ENCODE measurements at places on chromosomes 1 and 21.

GRCh38 chr21:46051379-46051770, 46.5 kb upstream of the COL6A2 start:
- DNase-seq: no peak

- DNase-seq: no peak
Measured at GRCh38 chr1:246828818-246829217, 102.9 kb downstream of the AHCTF1 start.

- DNase-seq: no peak
Measured at GRCh38 chr1:222739929-222740328, 2.9 kb downstream of the FAM177B start.

DNA sequence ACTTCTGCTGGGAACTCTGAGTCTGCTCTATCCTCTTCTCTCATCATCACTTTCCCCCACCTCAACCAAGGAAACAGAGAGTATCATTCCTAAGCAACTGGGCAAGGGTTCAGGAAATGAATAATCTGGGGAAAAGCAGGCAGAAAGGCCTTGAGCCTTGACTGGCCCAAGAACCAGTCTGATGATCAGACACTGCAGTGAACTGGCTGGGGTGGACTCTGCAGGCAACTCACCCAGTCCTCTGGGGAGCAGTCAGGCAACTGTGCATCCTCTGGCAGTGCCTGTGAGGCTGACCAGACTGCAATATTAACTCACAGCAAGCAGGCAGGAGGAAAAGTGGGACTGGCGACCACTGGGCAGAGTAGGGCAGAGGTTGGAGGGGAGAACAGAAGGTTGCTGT, 991 bp downstream of the ANKRD35 start:
- DNase-seq: no peak

DNA sequence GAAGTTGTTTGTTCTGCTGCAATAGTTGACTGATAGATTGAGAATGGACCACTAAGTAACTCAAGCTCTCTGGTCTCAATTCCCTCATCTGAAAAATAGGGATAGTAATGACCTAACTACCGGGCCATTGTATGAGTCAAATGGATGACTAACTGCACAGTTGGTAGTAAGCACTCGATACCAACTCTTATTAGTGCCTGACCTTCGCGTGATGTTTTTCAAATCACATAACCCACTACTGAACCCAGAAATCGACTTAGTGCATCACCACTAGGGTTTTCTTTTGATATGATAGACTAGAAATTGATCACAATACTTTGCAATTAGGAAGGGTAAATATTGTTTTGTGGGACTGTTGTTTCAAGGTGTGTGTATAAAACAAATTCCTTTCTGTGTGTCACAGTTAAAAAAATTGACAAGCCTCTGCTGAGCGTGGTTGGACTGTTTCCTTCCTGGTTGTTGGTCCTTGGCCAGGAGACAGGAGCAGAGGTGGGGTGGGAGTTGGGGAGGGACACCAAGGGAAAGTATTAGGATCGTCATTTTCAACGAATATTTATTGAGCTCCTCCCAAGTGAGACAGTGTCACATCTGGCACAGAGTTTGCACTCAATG, 54.0 kb upstream of the LRP8 start:
- DNase-seq: no peak

DNA sequence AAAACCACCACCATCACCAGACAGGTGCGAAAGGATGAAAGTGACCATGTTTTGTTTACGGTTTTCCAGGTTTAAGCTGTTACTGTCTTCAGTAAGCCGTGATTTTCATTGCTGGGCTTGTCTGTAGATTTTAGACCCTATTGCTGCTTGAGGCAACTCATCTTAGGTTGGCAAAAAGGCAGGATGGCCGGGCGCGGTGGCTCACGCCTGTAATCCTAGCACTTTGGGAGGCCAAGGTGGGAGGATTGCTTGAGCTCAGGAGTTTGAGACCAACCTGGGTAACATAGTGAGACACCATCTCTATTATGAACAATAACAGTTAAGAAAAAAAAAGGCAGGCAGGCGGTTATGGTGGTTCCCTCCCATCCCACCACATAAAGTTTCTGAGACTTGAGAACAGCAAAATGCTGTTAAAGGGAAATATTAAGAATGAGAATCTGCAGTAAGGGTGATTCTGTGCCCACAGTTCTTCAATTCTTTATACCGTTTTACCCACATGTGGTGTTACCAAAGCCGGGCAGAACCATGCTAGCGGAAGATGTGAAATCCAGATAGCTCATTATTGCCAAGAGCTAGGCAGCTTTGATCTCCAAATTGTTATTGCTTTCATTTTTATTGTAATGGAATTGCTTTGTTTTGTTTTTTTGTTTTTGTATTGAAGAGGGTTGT, 34.5 kb upstream of the TDRD10 start:
- DNase-seq: no peak
